ENCODE measurements at places on chromosomes 16 and 17. TPM values are rescaled to one million over a fixed set of nuclear protein-coding genes. Genes with fewer than 3 reads are reported as not detected.

- no peaks in the 10 kb centered on the region for H3K27me3 ChIP-seq
- no peak overlapping the region for H3K4me3 ChIP-seq
- DNase-seq: no peak
- H3K27ac ChIP-seq: no peak overlapping the region
These were observed 13.9 kb downstream of the JPT2 start for GRCh38 chr16:1691956-1692355.

DNA sequence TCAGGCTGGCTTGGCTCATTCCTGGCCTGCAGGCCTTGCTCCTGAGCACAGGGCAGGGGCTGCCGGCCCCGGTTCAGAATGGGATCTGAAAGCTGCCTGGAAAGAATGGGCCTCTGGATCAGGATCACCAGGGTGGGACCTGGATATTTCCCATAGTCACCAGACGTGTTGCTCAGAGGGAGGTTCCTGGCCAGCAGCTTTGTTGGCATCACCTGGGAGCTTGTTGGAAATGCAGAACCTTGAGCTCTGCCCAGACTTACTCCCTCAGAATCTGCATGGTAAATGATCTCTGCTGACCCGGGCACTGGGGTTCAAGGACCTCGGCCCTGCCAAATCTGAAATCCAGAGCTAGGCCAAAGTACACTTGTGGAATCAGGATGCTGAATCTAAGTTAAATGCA lies 29.5 kb upstream of the MED9 start:
- no peak for DNase-seq
- H3K27me3 ChIP-seq: no peaks in the 10 kb centered on the region
- H3K4me3 ChIP-seq: no peak overlapping the region
- H3K27ac ChIP-seq: no peak overlapping the region
- H3K36me3 ChIP-seq: no peaks in the 10 kb centered on the region

GRCh38 chr16:745739-746138 lies 4.9 kb upstream of the CIAO3 start:
- H3K4me3 ChIP-seq: no peak overlapping the region
- H3K4me1 ChIP-seq: peaks cover 6% of the 10 kb centered on the region
- no peaks in the 10 kb centered on the region for H3K36me3 ChIP-seq
- H3K27ac ChIP-seq: no peak overlapping the region

Gene PHOSPHO1
- not detected for total RNA-seq

DNA sequence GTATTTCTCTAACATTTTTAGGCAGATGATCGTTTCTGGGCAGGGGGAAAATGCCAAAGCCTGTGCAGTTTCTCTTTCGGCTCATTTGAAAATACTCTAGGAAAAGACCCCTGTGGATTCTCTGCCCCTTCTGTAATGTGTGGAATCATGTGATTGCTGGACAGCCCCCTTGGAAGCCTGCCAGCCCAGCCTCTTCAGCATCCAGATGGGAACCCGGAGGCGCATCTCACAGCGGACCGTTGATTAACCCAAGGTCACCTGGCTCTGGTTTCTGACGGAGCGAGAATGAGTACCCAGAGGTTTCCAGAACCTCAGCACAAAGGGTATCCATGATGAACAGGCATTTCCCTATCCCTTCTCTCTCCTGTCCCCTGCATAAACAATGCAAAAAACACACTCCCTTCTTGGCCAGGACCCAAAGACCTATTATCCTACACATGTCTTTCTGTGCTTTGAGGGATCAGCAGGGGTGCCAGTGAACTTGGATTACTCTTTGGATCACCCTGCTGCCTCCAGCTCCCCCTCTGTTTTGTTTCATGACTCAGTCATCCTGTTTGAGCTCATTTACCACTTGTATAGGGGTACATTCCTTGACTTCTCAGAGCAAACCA lies 957.1 kb upstream of the RBFOX1 start:
- H3K4me1 ChIP-seq: no peaks in the 10 kb centered on the region
- H3K36me3 ChIP-seq: no peaks in the 10 kb centered on the region
- no peaks in the 10 kb centered on the region for H3K27me3 ChIP-seq
- no peak overlapping the region for H3K4me3 ChIP-seq
- DNase-seq: no peak
- no peak overlapping the region for H3K27ac ChIP-seq

Gene PCYT2
- total RNA-seq: 18.9 TPM

Gene KRT23
- not detected for total RNA-seq

- no peaks in the 10 kb centered on the region for H3K27me3 ChIP-seq
- no peak overlapping the region for H3K27ac ChIP-seq
- DNase-seq: no peak
These were observed 9.0 kb downstream of the NTHL1 start for GRCh38 chr16:2038382-2039231.

DNA sequence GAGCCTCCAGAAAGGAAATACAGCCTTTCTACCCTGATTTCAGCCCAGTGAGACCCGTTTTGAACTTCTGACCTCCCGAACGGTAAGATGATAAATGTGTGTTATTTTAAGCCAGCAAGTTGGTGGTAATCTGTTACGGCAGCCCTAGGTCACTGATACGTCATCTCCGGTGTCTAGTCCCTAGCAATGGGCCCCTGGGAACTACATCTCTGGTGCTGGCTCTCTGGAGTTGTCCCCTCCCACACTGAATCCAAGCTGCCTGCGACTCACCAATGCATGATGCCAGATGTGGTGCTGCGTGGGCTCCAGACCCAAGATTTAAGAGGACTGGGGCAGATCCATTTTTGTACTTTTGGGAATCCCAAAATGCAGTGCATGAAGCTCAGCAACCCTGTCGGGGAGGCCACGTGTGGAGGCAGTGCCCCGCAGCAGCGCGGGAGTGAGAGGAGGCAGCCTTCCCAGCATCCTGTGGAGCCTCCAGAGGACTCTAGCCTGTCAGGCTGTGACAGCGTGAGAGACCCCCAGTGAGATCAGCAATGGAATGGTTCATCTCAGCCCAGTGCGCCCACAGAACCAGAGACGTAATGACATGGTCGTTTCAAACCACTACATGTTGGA lies 43.6 kb upstream of the USP7 start:
- H3K4me3 ChIP-seq: no peak overlapping the region
- H3K36me3 ChIP-seq: no peaks in the 10 kb centered on the region
- no peak for DNase-seq
- peaks cover 4% of the 10 kb centered on the region for H3K27me3 ChIP-seq

DNA sequence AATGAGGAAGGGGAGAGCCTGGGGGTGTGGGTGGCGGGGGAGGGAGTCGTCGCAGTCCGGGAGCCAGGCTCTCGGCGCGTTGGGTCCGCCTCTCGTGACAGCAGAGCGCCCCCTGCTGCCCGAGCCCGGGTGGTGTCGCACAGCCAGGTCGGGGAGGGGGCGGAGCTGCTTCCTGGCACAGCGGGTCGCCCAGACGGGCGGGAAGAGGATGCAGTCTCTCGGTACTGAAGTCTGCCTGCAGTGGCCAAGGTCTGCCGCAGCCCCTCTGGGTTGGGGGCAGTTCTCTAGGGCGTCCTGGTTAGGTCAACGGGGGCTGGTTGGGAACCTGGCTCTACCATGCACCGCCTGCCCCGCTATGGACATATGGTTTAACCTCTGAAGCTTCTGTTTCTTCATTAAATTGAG lies 38.2 kb upstream of the CCDC182 start:
- H3K27me3 ChIP-seq: peaks cover 16% of the 10 kb centered on the region
- no peak overlapping the region for H3K27ac ChIP-seq
- DNase-seq: peak; percentile 73

DNA sequence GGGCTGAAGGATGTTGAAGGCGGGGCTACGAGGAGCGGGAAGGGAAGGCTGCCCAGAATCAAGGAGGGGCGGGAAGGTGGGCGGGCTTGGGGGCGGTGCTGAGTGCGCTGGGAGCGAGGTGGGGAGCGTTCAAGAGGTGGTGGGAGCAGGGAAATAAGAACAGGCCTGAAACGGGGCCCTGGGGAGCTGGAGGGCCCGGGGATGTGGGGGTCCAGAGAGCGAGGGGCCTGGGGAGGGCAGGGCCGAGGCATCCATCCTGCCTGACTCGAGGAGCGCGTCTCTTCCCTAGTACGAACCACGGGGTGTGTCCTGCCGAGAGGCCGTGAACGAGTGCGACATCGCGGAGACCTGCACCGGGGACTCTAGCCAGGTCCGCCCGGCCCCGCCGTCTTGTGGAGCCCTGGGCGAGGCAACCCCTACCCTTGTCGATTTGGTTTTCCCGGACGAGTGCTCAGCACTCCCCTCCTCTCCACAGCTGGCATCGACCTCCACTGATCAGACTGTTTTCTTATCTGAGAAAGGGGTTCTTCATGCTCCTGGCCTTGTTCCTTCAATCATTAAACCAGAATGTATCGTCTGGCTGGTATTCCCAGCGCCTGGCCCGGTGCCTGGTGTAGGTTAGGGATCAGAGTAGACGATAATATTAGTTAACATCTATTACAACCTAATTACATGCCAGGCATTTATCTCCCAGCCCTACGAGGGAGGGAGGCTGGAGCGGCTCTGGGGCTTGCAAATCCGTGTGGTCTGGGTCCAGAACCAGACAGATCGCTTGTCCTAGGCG lies 17.2 kb downstream of the ADAM11 start:
- no peak overlapping the region for H3K27ac ChIP-seq
- peaks cover 35% of the 10 kb centered on the region for H3K4me1 ChIP-seq
- H3K36me3 ChIP-seq: no peaks in the 10 kb centered on the region
- no peak for DNase-seq

DNA sequence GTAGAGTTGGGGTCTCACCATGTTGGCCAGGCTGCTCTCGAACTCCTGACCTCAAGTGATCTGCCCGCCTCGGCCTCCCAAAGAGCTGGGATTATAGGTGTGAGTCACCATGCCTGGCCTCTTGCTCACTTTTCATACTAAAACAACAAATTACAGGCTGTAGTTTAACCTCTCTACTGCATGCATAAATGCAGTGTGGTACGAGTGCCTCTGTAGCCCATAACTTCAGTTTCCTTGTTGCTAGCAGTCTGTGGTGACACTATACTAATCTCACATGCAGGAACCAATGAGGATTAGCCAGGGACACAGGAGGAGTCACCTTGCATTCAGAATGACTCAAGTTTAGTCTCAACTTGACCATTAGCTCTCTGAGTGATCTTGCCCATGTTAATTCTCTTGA lies 20.1 kb downstream of the HMOX2 start:
- DNase-seq: no peak
- H3K27ac ChIP-seq: no peak overlapping the region
- H3K27me3 ChIP-seq: no peaks in the 10 kb centered on the region
- H3K4me3 ChIP-seq: no peak overlapping the region
- H3K36me3 ChIP-seq: peaks cover 36% of the 10 kb centered on the region

GRCh38 chr17:8870406-8871040 lies 3.0 kb upstream of the PIK3R6 start:
- DNase-seq: no peak
- H3K4me1 ChIP-seq: peaks cover 17% of the 10 kb centered on the region
- no peak overlapping the region for H3K27ac ChIP-seq
- H3K36me3 ChIP-seq: no peaks in the 10 kb centered on the region

DNA sequence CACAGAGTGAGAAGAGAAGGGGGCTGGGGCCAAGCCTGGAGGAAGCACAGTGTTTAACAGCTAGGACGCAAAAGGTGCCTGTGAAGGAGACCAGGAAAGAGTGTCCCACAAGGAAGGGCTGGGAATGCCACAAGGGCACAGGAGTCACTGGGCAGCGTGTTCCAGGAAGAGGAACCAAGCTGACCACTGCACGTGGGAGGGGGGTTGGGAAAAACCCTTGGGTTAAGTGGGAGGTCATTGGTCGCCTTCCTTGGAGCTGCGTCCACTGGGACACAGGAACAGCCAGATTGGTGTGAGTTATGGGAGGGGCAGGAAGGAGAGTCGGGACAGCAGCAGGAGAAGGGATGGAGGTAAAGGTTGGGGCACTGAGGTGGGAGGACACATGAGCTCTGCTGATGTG lies 12.9 kb downstream of the TTYH2 start:
- DNase-seq: no peak
- H3K4me3 ChIP-seq: no peak overlapping the region
- H3K27ac ChIP-seq: no peak overlapping the region
- H3K27me3 ChIP-seq: no peaks in the 10 kb centered on the region

Gene RPRML
- not detected for total RNA-seq

DNA sequence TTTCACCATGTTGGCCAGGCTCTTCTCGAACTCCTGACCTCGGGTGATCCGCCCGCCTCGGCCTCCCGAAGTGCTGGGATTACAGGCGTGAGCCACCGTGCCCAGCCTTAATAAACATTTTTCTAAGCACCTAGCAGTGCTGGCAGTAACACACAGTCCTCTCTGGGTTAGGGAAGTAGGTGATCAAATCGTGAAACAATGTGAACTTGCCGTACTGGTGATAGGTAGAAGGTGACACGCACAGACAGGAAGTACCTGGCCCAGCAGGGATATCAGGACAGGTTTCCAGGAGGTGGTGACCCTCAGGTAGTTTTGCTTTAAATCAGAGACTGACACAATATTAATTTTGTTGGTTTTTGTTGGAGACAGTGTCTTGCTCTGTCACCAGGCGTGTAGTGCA lies 4.5 kb downstream of the PLD2 start:
- H3K4me1 ChIP-seq: peaks cover 10% of the 10 kb centered on the region
- no peak overlapping the region for H3K27ac ChIP-seq
- H3K36me3 ChIP-seq: peaks cover 7% of the 10 kb centered on the region
- no peak overlapping the region for H3K4me3 ChIP-seq
- no peak for DNase-seq

- H3K27ac ChIP-seq: no peak overlapping the region
- peaks cover 8% of the 10 kb centered on the region for H3K36me3 ChIP-seq
- DNase-seq: no peak
- no peak overlapping the region for H3K4me3 ChIP-seq
- H3K27me3 ChIP-seq: peaks cover 8% of the 10 kb centered on the region
- peaks cover 24% of the 10 kb centered on the region for H3K4me1 ChIP-seq
These were observed 3.8 kb downstream of the SLC46A1 start for GRCh38 chr17:28402224-28402630.

Gene SCIMP
- total RNA-seq: 0.31 TPM

GRCh38 chr17:77489893-77490255 lies 349.1 kb downstream of the SEC14L1 start:
- H3K4me3 ChIP-seq: no peak overlapping the region
- peak overlapping the region; percentile 16 for H3K27ac ChIP-seq
- peaks cover 71% of the 10 kb centered on the region for H3K4me1 ChIP-seq
- no peak for DNase-seq
- H3K36me3 ChIP-seq: peaks cover 92% of the 10 kb centered on the region
- no peaks in the 10 kb centered on the region for H3K27me3 ChIP-seq

DNA sequence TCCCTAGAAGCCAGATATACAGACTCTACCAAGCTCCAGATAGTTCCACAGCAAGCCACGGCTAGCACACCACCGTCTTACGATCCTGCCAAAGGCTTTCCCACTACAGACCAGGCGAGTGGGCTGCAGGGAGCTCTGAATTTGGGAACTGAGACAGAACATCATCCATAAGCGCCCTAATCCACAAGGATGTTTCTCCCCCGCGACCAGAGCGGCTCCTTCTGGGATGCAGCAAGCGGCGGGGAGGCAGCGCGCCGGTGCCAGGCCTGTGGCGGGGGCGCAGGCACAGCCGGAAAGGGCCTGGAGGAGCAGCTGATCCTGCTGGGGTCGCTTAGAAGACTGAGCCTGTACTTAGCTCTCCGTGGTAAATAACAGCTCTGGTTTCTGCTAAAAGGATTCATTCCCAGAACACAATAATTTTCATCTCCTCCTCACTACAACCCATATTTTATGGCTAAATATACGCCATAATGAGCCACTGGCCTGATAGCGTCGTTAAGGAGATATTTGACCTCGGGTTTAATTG lies 16.2 kb upstream of the FOXF1 start:
- no peaks in the 10 kb centered on the region for H3K36me3 ChIP-seq
- H3K4me3 ChIP-seq: no peak overlapping the region
- no peaks in the 10 kb centered on the region for H3K4me1 ChIP-seq
- peaks cover 76% of the 10 kb centered on the region for H3K27me3 ChIP-seq

Gene DNAI2
- total RNA-seq: 1.2 TPM

Gene KRT28
- total RNA-seq: not detected

Gene CHRNE
- total RNA-seq: 3.7 TPM

- H3K27ac ChIP-seq: no peak overlapping the region
- no peaks in the 10 kb centered on the region for H3K4me1 ChIP-seq
- DNase-seq: no peak
- peaks cover 11% of the 10 kb centered on the region for H3K36me3 ChIP-seq
- no peak overlapping the region for H3K4me3 ChIP-seq
- H3K27me3 ChIP-seq: no peaks in the 10 kb centered on the region
These were observed 90.8 kb downstream of the STX8 start for GRCh38 chr17:9484789-9485188.

Gene SOX8
- 2.3 TPM for total RNA-seq
